LHCN-M2 (cell line): ENCODE measurements at places on chromosomes 2 and 18. TPM values are rescaled to one million over a fixed set of nuclear protein-coding genes. Genes with fewer than 3 reads are reported as not detected.

The CNDP1 gene
- not detected in 2 replicates for total RNA-seq

The KATNAL2 gene
- 18.1 and 19.4 TPM in 2 replicates for total RNA-seq

The ABHD1 gene
- 0.17 TPM in 1 of 2 replicates, not detected in the other for total RNA-seq

The CHRNA1 gene
- total RNA-seq, result 541 and 762 TPM in 2 replicates

The RAD51AP2 gene
- under 0.01 TPM in 1 of 2 replicates, not detected in the other for total RNA-seq

The KCNE4 gene
- 4.0 and 6.3 TPM in 2 replicates for total RNA-seq
